ENCODE measurements at places on chromosomes 5 and 9. TPM values are rescaled to one million over a fixed set of nuclear protein-coding genes. Genes with fewer than 3 reads are reported as not detected.

Gene NUTM2G
- not detected for total RNA-seq

Gene ORM1
- not detected for total RNA-seq

Gene RETREG1
- 0.83 TPM for total RNA-seq

Gene TMEFF1
- not detected for total RNA-seq

Gene GDNF
- total RNA-seq = not detected
